Activated T-helper 1 cell treated with anti-CD3 and anti-CD28 coated beads, Interleukin-2, amount 50 U/mL, for 16 hours (primary cell): ENCODE measurements at places on chromosomes 7 and 10.

- DNase-seq: no peak
These were observed 429.0 kb downstream of the ETV1 start for GRCh38 chr7:13560441-13560840.

DNA sequence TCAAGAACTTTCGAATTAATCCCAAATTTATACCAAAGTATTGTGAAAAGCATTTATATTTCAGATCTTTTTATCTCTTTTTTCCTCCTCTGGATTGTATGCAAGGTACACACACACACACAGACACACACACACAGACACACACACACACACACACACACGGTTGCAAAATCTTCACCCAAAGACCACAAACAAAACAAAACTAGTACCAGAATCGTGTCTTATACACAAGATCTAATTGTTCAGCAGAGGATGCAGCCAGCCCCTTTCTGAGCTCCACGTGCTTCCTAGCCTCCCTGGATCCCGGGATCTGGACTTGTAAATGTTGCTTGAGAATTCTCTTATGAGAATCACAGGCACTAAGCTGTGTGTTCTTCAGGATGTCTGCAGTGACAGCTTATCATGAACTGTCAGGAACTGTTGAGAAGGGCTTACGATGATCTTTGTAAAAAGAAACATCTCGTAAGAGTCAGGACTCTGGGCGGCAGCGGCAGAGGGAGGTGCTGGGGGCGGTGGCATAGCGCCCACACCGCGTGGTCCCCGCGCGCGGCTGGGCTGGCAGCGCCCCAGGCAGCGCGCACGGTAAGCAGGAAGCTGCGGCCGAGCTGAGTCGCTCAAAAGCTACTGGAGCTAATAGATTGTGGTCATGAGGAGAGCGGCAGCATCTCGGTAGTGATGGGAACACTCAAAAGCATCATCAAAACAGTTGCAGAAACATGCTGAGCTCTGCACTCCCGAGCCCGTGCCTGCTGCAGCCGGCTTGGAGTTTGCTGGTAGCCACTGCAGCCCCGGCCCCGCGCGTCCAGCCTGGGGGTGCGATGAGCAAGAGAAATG, 277.6 kb downstream of the GATA3 start:
- DNase-seq: peak; percentile 67

GRCh38 chr7:111750878-111751277, 188.6 kb upstream of the IMMP2L start:
- no peak for DNase-seq

DNA sequence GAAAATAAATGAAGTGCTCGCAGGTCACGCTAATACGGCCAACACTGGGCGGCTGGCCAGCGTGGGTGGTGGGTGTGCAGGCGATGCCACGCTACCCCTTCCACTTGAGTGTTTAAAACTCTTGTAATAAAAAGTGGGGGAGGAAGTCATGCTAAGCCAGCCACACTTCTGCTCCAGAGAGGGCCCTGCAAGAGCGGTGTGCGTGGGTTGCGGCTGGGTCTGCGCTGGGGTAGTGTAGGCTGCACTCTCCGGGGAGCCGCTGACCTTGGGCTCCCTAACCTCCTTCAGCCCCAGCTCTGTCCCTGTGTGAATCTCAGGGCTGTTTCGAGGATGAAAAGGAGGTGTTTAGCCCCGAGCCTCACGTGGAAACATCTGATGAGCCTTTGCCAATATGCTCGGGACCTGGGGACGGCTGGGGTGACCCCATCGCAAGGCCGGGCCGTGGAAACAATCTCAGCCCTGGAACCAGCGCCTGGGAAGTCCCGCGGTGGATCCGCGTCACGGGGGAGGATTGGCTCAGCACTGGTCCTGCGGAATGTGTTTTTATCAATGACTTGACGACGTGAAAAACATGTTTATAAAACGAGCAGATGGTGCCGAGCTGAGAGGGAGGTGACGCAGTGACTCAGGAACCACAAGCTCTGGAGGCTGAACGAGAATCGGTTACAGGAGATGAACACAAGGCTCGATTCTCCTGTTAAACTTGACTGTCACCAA, 278.5 kb downstream of the DNAJB6 start:
- DNase-seq: no peak

DNA sequence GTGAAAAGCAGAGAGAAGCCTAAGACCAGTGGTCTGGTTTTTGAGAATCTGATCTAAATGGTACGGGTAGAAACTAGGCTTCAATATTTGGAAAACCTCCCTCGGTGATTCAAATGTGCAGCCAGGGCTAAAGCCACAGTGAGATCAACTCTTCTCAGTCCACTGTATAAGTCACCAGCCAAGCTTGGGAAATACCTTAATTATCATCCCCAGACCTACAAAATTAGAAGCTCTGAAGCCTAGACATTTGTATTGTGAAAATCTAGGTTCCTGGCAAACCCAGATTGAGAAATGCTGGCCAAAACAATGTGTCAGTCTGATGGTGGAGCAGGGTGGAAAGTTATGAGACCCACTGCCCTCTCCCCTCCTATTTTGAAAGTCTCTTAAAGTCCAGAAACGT, 131.7 kb downstream of the DGKI start:
- DNase-seq: no peak
